Right kidney (tissue), 9 donors: ENCODE measurements at places on chromosomes 5 and 9.
A peak's percentile ranks its signal among the peaks of the same experiment; 100 is the strongest.

DNA sequence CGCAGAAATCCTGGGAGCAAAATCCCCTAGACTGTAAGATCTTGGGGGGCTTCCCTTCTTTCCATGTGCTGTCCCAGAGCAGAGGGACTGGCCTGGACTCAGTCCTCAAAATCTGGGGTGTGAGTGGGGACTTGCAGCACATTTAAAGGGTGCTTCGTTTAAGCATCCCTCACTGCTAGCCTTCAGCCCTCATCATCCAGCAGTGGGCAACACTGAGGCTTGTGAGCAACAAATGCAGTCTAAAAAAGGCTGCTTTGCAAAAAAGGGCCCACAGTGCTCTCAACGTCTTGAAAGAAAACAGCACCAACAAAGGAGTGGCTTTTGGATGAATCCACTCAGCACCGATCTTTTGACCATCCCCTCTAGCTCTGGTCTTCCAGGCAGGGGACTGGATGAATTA is 128.3 kb upstream of the TBC1D2 start:
- no peak for DNase-seq

DNA sequence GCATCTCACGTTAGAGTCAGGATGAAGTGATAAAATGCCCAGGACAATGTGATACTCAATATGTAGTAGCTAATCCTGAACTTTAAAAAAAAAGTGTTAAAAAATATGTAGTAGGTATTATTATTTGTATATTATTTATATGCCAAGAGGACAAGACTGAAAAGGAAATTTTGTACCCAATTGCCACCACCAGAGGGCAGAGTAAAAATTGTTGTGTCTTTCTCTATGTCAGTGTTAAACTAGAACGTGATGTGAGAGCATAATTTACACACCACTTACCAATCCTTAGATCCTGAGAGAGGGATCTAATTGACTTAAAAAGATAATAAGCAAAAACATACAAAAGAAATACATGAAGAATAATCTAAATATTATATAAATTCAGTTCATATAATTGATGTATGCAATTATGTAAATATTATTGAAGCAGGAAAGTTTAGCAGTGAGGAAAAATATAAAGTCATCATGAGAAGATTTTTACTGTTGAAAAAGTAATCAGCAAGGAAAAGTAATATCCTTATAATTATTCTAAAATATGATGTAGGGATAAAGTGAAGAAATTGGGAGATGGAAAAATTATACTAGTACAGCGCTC is 288.9 kb downstream of the RAB3C start:
- no peak for DNase-seq

DNA sequence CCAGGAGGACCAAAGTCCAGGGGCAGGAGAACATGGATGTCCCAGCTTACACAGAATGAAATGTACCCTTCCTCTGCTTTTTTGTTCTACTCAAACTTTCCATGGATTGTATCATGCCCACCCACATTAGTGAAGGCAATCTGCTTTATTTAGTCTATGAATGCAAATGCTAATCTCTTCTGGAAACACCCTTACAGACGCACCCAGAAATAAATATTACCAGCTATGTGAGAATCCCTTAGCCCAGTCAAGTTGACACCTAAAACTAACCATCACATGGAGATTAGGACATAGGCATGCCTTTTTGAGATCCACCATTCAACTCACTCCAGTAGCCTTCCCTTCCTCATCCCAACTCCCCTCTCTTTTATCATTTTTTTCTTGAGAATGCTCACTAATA is 6.1 kb upstream of the SPTLC1 start:
- no peak for DNase-seq

- no peak for DNase-seq
Measured at GRCh38 chr9:13719446-13719845, 440.0 kb upstream of the MPDZ start.

DNA sequence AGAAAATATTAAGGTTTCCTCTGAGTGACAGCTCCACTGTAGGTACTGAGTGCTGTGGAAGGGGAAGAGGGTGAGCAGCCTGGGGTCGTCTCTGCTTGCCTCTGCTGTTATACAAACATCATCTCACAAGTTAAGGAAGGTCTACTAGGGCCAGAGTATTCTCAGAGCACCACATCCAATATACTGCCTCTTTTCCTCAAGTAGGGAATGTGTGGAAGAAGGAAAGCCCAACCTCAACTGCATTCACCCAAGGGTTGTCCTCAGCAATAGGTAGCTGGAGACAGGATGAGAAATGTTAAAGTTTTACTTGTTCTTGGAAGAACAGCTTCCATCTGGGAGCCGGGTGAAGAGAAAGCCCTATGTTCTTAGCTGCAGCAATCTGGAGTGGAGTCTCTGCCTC is 1062.3 kb upstream of the CDH10 start:
- no peak for DNase-seq

DNA sequence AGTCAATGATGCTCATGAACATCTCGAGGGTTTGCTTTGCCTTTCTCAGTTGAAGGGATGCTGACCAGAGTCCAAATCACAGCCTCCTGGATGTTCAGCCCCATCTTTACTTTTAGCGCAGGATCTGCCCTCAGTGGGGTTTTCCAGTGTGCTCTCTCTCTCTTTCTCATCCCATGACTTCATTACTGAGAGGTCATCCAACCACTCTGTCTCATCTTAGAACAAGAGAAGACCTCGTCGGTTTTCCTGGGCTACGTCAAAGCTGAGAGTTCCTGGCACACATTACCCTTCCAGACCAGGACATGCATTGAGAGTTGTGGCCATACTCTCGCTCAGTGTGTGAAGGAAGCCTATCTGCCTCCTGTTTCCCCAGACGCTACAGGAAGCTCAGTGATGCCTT is 47.3 kb downstream of the C9orf152 start:
- DNase-seq = no peak

DNA sequence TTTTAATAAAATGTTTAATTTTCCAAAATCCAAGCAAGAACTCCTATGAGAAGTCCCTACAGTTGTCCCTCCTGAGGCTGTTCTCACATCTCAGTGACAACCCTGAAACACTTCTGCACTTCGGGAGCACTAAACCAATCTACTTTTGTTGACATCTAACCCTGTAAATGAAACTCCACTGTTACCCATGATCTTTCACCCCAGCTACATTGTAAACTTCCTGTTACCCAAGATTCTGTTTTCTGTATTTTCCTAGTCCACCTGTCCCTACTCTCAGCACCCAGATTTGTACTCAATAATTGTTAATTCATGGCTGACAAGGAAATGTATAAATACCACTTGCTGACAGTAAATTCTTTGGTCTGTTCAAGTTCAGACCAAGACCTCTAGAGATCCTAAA is 153.7 kb downstream of the NR2F1-AS1 start:
- DNase-seq = no peak

- DNase-seq = no peak
Measured at GRCh38 chr5:151820903-151821302, 49.1 kb downstream of the G3BP1 start.

GRCh38 chr9:18545636-18546360 is 71.8 kb downstream of the ADAMTSL1 start:
- DNase-seq = no peak

DNA sequence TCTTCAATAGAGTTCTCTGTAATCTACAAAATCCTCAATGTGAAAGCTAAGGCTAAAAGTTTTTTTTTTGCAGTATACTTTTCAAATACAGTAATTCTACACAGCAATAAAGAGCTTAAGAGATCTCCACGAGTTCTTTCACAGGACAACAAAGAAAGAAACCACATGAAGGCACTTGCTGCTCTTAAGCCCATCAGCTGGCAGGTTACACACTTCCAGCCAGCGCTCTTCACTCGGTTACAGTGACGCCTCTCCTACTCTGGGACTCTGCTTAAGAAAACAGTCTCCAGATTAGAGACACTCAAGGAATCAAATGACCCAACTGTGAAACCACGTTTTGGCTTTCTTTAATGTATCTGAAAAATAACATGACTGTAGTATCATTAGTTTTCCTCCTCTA is 85.0 kb downstream of the ROR2 start:
- no peak for DNase-seq

DNA sequence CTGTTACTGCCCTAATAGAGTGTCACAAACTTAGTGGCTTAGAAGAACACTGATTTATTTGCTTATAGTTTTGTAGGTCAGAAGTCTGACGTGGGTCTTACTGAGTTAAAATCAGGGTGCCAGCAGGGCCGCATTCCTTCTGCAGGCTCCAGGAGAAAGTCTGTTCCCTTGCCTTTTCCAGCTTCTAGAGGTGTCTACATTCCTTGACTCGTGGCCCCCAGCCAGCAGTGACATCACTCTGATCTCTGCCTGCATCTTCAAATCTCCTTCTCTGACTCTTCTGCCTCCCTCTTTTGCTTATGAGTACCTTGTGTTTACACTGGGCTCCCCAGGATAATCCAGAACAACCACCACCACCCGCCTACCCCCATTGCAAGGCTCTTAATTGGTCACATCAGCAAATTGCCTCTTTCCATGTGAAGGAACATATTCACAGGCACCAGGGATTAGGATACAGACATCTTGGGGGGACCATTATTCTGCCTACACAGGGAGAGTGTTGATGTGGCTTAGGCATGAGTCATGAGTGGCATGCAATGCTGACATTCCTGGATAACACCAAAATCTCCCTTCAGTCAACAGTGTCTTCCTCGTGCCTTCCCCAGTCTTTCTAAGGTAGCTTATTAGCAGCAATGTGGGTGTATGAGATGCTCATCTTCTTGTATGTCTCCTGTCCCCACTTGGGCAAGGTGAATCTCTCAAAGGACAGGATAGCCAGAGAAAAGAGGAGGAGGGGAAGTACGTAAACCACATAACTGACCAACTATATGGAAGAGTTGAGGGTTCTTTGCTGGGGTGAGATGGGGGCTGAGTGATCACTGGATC is 24.4 kb downstream of the CYFIP2 start:
- no peak for DNase-seq

DNA sequence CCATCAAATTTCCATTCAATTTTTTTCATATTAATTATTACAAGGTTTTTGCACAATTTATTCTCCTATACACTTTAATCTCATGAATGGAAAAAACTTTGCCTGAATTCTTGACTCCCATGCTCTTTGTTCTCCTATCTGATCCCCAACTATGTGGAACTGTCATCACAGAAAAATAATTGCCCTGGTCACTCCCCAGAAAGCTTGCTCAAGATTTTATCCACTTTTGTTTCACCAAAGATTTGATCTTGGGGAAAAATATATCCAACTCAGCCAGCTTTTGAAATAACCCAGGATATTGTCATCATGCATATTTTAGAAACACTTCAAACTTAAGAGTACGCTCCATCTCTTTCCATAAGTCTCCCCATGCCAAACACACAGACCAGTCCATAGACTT is 77.7 kb upstream of the PPP2R2B start:
- DNase-seq = no peak

- DNase-seq = no peak
Measured at GRCh38 chr5:109394806-109395205, 15.0 kb downstream of the PJA2 start.

DNA sequence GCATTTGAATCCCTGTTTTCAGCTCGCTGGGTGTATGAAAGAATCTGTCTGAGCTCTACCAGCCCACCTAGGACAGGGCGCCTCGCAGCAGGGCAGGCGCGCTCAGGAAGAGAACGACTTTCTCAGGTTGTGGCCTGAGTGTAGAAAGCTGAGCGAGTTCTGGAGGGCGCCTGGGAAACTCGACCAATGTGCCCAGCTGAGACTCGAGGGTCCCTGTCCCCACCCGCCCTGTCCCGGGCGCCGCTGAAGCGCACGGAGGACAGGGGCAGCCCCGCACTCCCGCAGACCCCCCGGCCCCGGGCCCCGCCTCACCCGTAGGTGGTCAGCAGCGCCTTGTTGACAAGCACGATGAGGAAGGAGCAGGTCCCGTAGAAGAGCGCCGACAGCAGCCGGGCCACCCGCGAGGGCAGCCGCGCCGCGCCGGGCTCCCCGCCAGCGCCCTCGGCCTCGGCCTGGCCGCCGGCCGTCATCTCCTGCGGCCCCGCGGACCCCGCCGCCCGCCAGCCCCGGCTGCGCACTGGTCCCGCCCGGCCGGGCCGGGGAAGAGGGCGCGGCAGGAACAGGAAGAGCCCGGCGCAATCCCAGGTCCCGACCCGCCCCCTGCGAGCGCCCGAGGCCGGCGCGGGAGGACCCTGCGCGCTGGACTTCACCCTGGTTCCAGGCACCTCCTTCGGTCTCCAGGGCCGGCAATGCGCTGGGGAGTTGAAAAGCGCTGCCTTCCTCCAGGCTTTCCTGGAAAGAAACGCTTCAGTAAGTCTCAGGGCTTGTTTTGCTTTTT is at the start of gene SLC35D2:
Gene SLC35D2, minus strand, starts transcription at position 547 of the 778 bp plus-strand sequence. Its CDS starts 77 bp downstream, at position 470.
- DNase-seq = peak; percentile 71

- no peak for DNase-seq
Measured at GRCh38 chr9:22332202-22332601, 114.4 kb upstream of the DMRTA1 start.
